ENCODE measurements at places on chromosomes 4 and X.

GRCh38 chrX:11187001-11187400 lies 75.9 kb downstream of the HCCS start:
- DNase-seq: peak; percentile 37

- DNase-seq: no peak
These were observed 67.7 kb downstream of the TRMT44 start for GRCh38 chr4:8508266-8508665.

DNA sequence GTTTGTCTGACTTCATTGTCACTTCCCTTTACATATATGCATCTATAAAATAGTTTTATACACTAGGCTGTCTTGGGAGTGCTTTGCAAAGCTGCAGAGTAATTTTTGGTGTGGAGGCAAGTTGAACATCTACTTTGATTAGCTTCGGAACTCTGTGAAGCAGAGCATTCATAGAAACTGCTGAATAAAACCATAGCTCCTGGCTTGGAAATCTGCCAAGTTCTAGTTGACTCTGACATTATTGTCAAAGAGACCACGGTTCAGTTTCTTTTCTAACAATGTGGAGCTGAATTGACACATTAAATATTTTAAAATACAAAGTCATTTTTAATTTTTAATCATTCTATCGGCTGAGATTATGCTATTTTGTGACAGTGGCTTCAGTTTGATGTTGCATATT lies 335.0 kb downstream of the BMPR1B start:
- peak; percentile 52 for DNase-seq

GRCh38 chrX:78316265-78316664 lies 11.1 kb downstream of the CYSLTR1 start:
- no peak for DNase-seq

DNA sequence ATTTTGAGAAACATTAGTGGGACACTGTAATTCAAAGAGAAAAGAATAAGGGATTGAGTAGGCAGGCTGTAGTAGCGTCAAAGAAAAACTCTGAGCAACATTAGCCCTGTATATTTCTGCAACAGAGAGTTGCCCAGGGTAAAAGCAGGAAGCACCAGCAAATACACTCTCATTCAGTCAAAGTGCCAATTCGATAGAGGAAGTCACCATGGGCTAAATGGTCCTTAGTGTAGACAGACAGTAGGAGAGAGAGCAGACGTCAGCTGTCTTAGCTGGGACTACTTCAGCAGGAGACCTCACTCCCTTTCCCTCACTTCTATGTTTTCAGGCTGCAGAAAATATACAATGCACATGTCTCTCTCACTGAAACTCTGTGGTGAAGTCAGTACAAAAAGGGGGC lies 2073.8 kb upstream of the TENM3 start:
- DNase-seq: no peak

DNA sequence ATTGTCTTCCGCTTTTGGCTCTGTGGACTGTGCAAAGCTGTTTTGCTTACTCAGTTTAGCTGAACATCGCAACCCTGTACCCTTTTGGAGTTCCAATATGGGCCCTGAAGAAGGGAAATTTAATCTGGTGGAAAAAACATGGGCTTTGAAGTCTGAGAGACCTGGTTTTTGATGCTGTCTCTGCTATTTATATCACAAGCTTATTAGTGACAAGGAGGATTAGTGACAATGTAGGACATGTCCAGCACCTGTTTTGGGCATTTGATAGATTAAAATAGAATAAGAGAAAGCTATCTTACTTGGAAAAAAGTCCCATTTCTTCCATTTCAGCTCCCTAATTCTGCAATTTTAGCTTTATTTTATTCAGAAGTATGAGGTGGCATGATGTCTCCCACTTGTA lies 417.3 kb downstream of the SPRY1 start:
- DNase-seq: no peak

- DNase-seq: no peak
These were observed 597.2 kb upstream of the GNPDA2 start for GRCh38 chr4:45323453-45324058.

DNA sequence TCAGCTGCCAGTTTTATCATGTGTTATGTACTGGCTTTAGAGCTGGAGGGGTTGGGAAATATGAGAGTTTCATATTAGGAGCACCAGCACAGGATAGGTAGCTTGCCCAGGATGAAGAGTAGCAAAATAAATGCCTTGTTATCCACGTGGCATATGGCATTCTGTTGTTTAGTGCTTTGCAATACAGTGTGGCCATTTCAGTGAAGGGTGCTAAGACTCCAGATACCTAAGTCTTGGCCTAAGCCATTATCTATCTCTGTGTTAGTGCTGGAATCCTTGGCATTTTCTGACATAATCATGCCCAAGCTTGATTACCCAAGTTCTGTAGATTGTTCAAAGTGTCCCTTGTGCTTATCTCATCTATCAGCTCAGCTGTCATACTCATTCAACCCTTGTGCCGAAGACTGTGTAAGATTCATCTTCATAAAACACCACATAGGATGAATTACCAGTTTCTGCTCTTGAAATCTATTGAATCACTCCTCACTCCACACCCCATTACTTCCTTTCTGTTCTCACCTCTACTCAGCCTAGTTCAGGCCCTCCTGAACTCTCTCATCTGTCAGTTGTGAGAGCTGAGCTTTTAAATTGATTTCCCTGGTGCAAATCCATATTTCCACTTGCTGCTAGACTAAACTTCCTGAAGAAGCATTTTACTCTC lies 73.5 kb downstream of the CLCN5 start:
- DNase-seq: no peak

DNA sequence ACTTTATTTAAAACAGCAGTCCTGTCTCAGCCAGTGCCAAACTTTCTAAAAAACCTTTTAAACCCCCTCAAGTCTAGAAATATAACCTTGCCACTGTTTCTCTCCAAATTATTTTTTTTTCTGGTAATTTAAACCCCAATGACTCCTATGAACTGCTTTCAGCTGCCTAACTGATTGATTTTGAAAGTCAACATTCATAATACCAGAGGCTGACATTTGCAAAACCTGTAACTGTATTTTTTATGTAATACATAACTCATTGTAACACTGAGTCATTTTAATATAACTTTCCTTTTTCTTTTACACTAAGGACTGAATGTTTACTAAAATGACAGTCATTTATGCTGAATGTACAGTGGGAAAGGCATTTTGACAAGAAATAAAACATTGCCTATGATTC lies 19.1 kb upstream of the EGFL6 start:
- DNase-seq: no peak

DNA sequence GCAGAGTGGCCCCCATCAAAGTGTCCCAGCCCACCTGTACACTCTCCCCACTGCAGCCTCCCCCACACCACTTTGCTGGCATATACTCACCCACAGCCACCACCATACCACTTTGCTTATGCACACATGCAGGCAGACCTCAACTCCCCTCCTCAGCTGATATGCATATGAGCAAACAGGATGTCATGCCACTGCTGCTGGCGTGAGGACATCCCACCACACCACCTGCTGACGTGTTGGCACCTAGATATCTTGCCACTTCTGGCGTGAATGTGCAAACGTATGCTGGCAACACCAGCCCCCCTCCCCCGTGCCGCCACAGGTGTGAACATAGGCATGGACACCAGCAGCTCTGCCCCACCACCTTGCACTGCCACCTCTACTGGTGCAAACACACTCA lies 22.4 kb upstream of the MAGEA8 start:
- DNase-seq: no peak

- no peak for DNase-seq
These were observed 411.6 kb upstream of the MAGEB18 start for GRCh38 chrX:25726539-25726938.

DNA sequence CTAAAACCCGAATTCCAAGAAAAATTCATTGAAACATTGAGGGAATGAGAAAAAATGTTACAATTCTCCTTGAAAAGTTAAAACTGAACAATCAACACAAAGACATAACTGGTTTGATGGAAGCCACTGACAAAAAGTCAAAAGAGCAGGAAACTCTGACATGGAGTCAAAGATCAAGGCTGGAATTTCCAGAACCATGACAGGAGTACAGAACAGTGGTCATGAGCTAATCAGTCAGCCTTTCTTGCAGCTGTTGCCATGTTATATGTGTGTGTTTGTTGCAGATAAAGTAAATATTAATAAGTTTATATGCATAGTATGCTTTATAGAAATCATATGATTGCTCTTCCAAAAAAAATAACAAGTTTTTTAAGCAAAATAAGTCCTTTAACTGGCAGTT lies 184.7 kb upstream of the HCCS start:
- DNase-seq: no peak

DNA sequence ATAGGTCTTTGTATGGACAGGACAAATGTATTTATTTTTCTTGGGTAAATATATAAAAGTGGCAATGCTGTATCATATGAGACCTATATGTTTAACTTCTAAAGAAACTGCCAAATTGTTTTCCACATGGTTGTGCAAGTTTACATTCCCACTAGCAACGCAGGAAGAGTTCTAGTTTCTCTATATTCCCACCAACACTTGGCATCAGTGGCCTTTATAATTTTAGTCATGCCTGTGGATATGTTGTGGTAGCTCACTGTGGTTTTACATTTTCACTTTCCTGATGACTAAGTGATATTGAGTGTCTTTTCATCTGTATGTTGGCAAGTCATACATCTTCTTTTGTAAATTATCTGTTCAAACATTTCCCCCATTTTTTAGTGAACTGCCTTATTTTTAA lies 126.0 kb downstream of the EMCN start:
- DNase-seq: no peak

DNA sequence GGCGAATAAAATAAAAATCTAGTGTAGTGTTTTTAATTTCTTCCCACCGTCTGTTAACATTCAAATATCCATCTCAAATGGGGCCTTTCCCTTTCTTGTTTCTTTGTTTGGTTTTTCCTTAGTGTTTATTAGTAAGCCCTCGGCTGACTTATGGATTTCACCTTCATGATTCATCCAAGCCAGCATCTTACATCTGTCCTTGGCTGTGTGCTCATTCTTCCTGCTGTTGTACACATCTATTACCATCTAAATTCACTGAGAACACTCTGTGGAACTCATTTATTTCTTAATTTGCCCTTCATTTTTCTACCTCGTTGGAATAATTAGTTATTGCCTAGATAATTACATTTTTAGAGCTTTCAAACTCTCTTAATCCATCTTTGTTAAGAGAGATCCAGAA lies 84.9 kb downstream of the SPCS3 start:
- no peak for DNase-seq

DNA sequence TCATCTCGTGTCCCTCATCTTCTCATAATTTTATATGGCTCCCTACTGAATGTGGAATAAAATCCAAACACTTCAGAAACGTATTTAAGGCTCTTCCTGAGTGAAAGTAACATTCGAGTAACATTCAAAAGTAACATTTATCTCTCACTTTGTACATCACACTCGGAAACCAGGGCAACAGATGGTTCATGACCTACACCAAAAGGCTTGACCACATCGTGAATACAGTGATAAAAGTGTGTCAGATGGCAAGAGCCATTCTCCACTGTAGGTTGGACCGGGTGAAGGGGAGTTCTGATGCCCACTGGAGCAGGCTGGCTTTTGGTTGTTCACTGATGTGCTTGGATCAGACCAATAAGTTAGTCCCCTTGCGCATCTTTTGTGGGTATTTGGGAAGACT lies 5.6 kb upstream of the LIMCH1 start:
- no peak for DNase-seq

- no peak for DNase-seq
These were observed 45.5 kb downstream of the CCNG2 start for GRCh38 chr4:77202491-77202890.
